ENCODE measurements at places on chromosomes 12 and 14.

- DNase-seq: no peak
These were observed 65.1 kb downstream of the DAAM1 start for GRCh38 chr14:59253527-59253926.

GRCh38 chr14:95609398-95609990 is 74.6 kb downstream of the GLRX5 start:
- DNase-seq: peak; percentile 73

DNA sequence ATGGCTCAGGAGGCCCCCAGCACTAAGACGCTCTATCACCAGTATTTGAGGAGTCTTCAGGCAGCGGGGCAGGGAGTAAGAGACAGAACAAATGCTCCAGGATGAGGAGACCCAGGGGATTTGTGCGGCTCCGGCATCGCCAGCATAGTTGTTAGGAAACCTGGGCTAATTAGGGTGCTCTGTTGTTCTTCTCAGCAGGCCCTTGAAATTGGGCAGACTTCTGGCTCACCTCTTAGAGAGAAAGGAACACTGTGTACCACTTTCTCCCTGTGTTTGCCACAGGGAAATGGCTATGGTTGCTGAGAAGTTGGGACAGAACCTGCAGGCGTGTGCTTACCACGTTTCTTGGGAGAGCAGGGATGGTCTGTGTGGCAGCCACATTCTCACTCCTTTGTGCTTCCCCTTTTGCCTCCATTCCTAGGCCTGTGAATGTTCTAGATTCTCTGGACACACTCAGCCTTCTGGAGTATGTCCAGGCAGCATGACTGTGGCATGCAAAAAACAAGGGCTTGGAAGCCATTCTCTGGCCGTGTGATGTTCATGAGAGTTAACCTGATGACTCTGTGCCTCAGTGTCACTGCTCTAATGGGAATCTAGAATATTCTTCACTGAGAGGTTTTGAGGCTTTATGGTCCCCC is 109.0 kb downstream of the CHST11 start:
- no peak for DNase-seq

- no peak for DNase-seq
These were observed 486.7 kb downstream of the APAF1 start for GRCh38 chr12:99131751-99132199.

DNA sequence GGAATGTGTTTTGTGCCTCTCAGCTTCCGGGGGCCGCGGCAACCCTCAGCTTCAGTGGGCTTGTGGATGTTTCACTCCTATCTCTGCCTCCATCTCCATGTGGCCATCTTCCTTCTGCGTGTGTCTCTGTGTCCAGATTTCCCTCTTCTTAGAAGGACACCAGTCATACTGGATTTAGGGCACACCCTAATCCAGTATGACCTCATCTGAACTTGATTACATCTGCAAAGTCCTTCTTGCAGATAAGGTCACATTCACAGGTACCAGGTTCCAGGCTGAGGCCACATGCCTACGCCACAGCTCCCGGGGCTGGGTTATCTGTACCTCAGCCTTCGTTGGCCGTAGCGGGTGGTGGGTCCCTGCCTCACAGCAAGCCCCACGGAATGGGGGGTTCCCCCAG is 68.9 kb downstream of the ZNF664 start:
- DNase-seq: no peak

GRCh38 chr12:112694065-112694464 is 97.5 kb upstream of the RPH3A start:
- no peak for DNase-seq

Data from NCI-H2081 (cell line).